Muscle of leg (tissue), 16 donors: ENCODE measurements at places on chromosomes 1 and 21. TPM values are rescaled to one million over a fixed set of nuclear protein-coding genes. Genes with fewer than 3 reads are reported as not detected.

Gene SLC6A17
- total RNA-seq = 0.04 TPM

DNA sequence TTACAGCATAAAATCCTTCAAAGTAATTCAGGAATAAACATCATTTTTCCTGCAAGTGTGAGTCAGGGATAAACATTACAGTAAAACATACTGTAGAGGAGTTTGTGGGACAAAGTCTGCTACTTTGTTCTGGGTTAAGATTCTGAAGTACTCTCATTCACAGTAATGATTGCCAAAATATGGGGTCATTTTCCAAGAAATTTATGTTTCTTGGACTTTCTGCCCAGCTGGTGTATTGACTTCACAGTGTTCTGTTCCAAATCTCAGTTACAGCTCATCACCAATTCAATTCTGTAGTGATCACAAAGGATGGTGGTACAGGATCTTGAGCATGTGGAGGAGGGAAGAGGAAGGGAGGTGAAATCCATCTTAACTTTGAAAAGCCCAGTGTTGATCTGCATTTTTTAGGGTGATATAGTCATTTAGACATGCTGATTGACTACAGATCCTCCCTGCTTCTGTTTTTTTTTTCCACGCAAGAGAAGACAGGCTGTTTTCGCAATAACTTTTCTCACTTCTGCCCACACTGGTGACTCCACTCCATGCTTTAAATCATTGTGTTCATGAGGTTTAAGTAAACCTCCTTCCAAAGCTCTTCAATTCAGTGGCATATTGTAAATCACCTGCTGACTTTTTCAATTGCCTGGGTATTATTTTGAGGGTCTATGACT is 60.4 kb upstream of the C1orf53 start:
- peak; percentile 31 for DNase-seq

DNA sequence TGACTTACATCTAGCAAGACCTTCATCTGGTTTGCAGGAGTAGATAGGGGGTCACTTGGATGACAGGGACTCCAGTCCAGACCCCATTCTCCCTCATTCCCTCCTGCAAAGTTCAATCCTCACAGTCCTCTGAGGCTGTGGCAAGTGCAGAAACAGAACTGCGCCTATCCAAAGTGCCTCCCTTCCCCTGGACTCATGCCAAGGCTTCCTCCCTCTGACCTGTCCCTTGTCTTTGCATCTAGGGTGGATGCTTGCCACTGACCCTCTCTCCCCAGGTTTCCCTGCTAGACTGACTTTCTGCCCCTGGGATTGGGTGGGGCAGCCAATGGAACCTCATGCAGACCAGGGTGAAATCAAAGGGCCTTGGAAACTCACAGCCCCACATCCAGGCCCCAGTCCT is 18.7 kb downstream of the PRAMEF1 start:
- no peak for DNase-seq

- DNase-seq = no peak
These were observed 430.2 kb downstream of the OMA1 start for GRCh38 chr1:58116284-58116683.

Gene CGN
- total RNA-seq = 0.35 TPM

Gene CYP4Z1
- 0.18 TPM for total RNA-seq

DNA sequence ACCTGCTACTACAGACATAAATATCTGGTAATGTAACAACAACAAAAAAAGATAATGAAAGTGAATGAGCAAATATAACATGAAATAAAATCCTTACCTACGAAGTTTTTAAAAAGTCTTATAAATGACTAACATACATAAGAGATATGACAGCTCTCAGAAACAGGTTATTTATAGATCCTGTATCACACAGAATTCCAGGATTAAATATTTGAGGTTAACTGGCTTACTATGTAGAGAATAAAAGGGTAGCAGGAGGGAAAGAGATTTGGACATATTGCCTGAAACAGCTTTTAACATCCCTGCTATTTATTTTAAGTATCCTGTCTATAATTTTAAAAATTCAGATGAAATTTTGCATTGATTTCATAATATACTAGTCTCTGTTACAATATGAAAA is 16.3 kb downstream of the MYSM1 start:
- DNase-seq = no peak

GRCh38 chr1:86472767-86473166 is 4.0 kb downstream of the CLCA1 start:
- DNase-seq = no peak
